ENCODE measurements at places on chromosomes 6 and 20.

GRCh38 chr20:15252304-15252703 is 914.9 kb upstream of the FLRT3 start:
- no peak for DNase-seq

DNA sequence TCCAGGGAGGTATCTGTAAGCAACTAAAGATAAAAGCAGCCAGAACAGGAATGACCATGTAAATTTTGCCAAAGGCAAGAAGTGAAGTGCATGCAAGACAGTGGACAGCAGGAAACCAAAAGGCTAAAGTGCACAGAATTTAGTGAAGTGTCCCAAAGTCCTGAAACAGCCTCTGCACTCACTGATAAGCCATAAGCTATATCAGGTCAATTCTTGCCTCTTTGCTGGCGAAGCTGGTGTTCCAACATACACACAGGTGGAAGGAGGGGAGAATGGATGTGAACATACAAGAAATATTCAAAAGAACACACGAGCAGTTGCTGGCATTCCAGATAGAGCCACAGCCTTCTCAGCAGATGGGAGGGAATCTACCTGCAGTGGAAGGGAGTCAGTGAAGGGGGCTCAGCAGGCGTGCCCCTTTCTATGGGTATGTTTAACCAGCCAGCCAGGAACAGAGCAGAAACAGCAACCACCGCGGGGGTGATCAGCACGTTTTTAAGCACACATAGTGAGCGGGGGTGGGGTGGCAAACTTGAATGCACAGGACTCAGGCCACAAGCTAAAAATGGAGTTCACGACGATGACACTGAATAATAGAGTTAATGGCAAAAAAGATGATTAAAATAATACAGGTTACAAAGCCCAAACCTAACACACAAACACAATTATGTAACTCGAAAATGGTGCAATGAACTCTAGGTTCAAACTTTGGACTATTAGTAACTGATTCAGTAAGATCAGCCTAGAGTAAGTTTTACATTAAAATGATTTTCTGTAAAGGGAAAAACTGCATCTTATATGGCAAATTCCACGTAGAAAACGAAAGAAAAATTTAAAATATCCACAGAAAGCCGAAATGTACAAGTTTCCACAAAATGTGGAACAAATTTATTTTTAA is 1.2 kb downstream of the ECI2 start:
- no peak for DNase-seq

GRCh38 chr6:63787021-63787420 is 151.4 kb downstream of the PHF3 start:
- DNase-seq = no peak

DNA sequence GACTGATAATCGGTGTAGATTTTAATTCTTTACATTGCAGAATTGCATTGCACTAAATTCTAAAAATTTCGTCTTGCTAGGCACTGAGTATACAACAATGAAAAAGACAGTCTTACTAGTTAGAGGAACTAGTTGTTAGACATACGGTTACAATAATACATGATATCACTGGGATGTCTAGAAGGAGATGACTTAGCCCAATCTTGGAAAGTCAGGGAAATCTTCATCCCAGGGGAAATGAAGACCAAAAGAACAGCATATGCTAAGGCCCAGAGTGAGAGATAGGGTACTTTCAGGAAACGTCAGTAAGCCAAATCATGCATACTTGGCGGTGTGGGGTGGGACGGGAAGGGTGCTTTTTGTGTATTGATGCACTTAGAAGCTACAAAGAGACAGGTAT is 901 bp downstream of the CEP57L1 start:
- DNase-seq = no peak

DNA sequence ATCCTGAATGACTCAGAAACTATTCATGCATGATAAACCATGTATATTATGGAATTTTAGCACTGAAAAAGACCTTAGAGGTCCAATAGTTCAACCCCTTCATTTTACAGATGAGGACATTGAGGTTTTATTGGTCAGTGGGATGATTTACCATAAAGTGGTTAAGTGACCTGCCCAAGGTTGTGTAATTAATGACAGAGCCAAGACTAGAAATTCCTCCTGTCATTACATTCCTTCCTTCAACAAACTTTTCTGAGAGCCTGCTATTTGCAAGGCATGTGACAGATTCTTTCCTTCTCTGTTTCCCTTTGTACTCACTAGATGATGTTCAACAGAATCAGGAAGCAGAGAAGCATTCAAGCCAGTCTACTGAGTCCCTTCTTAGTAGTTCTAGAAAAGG is 170.7 kb upstream of the KCNK16 start:
- DNase-seq = no peak

DNA sequence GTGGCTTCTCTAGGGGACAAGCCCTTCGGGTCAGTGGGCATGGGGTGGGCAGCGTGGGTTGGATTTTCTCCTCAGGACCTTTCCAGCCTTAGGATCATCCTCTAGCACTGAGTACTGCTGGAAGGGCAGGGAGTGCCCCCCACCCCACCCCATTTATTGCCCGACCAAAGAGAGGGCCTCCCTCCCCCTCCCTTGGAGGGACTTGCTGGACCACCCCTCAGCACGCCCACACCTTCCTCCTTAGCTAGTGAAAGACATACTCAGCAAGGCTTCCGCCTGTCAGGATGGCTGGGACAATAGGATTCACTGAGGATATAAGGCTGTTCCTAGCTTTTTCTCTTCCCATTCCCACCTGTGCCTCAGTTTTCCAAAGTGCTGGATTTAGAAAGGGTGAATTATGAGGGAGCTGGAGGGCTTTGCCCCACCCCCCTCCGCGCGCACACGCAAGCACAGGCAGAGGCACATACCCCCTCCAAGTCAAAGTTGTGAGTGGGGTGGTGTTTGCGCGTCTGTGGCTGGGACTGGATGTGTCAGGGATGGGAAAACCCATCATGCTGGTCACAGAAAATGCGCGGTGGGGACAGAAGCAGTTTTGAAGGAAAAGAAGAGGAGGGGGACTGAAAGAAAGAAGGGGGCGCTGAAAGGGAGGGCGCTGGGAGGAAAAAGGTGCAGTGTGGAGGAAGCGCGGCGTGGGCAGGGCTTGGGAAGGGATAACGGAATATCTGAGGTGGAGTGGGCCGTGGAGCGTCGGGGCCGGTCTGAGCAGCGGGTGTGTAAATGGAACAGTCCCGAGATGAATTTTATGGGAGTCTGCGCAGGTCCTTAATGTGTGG is 693 bp upstream of the SLC29A1 start:
- DNase-seq = no peak
